ENCODE measurements at places on chromosomes 2 and 18. TPM values are rescaled to one million over a fixed set of nuclear protein-coding genes. Genes with fewer than 3 reads are reported as not detected.

SFTPB gene
- total RNA-seq = not detected

RSAD2 gene
- total RNA-seq = not detected

AMER3 gene
- total RNA-seq = 0.14 TPM

ITGB6 gene
- total RNA-seq = not detected

LIMS2 gene
- total RNA-seq = 0.33 TPM

GALNT14 gene
- 4.2 TPM for total RNA-seq

CNDP2 gene
- total RNA-seq = 60.2 TPM

STPG4 gene
- not detected for total RNA-seq

TRIM54 gene
- total RNA-seq = 5.5 TPM

LOXHD1 gene
- 0.07 TPM for total RNA-seq

CD8B2 gene
- total RNA-seq = not detected

CD8B gene
- 0.37 TPM for total RNA-seq

CXCR2 gene
- not detected for total RNA-seq

ARHGEF4 gene
- total RNA-seq = 15.6 TPM

SCN2A gene
- under 0.01 TPM for total RNA-seq

SCYGR2 gene
- not detected for total RNA-seq

MPHOSPH10 gene
- 12.5 TPM for total RNA-seq

ACTR3 gene
- total RNA-seq = 133 TPM

PLGLB1 gene
- 0.33 TPM for total RNA-seq

SNRPD1 gene
- total RNA-seq = 28.6 TPM

GPR39 gene
- 6.2 TPM for total RNA-seq

KIF5C gene
- total RNA-seq = 24.0 TPM

TNFRSF11A gene
- total RNA-seq = 1.2 TPM

HNMT gene
- 12.1 TPM for total RNA-seq

PRSS56 gene
- total RNA-seq = not detected

XDH gene
- 1.3 TPM for total RNA-seq

LAMA1 gene
- total RNA-seq = 17.5 TPM

SNORC gene
- 1.6 TPM for total RNA-seq

SRD5A2 gene
- 0.04 TPM for total RNA-seq

SERPINB12 gene
- total RNA-seq = not detected

IMPA2 gene
- total RNA-seq = 210 TPM

TSPYL6 gene
- total RNA-seq = not detected

DYNAP gene
- total RNA-seq = not detected

CDKL4 gene
- 0.41 TPM for total RNA-seq

ERBB4 gene
- total RNA-seq = 5.7 TPM

PARD6G gene
- total RNA-seq = 6.3 TPM

FAM117B gene
- total RNA-seq = 6.9 TPM

ORMDL1 gene
- 39.9 TPM for total RNA-seq

DRC1 gene
- total RNA-seq = not detected

SERPINE2 gene
- 229 TPM for total RNA-seq

CAVIN2 gene
- not detected for total RNA-seq

MEIS1 gene
- total RNA-seq = 0.15 TPM

HES6 gene
- 52.2 TPM for total RNA-seq

ACMSD gene
- not detected for total RNA-seq

POTEJ gene
- total RNA-seq = not detected

LRATD1 gene
- total RNA-seq = 1.3 TPM

SLC38A11 gene
- not detected for total RNA-seq

ATG4B gene
- total RNA-seq = 71.5 TPM

APOB gene
- 0.07 TPM for total RNA-seq

HAAO gene
- 5.9 TPM for total RNA-seq

Measured in H7 (cell line).